ENCODE measurements at places on chromosomes 7 and 10.
A peak's percentile ranks its signal among the peaks of the same experiment; 100 is the strongest.

DNA sequence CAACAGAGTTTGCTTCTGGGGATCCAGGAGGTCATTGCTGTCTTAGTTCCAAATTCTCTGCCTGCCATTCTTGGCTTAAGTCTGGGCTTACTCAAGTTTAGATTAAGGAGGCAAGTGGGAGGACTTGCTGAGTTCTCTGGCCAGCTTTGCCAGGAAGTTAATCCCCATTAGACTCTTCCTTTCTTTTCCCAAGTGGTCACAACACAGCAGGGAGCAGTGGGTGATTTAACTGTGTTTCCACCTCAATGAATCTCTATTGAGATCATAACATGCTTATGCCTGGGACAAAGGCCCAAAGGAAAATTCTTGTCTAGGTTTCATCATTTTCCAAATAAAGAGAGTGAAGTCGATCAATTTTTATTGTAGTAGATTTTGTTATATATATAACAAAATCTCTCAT, 1159.6 kb downstream of the SORCS3 start:
- DNase-seq: no peak

- DNase-seq: no peak
Observed at GRCh38 chr7:29272057-29272456, 77.5 kb downstream of the CHN2 start.

GRCh38 chr10:79050896-79051555, 17.7 kb upstream of the ZMIZ1 start:
- no peak for DNase-seq

DNA sequence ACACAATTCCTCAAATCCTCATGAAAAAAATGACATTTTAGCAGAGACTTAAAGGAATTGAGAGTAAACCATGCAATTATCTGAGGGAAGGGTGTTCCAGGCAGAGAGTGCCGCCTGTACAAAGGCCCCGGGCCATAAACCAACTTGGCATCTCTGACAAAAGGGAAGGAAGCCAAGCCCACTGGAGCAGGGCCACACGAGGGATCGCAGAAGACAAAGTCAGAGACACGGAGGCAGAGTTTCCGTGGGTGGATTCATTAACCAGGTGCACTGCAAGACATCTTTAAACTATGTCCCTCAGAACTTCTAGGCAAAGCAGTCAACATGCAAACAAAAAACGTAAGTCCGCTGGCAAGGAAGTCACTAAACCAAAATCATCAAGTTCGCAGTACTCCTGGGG, 92.0 kb downstream of the SFMBT2 start:
- peak; percentile 37 for DNase-seq

GRCh38 chr7:47291461-47292081, 290.3 kb downstream of the TNS3 start:
- no peak for DNase-seq

DNA sequence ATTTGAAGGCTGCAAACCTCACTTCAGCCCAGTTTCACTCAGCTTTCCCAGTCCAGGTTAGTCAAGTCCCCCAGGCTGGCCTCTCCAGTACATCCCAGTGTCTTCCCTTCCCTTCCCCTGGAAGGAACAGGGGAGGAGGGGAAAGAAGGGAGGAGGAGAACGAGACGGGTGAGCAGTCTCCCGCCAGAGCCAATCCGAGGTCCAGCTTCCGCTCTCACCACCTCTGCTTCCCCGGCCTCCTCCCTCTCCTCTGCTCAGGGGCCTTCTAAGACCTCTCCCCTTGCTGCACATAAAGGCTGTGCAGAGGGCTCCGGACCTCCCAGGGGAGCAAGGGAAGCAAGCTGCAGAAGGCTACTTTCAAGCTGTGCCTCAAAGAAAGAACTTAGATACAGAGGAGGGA, 4.1 kb downstream of the ATG9B start:
- no peak for DNase-seq

DNA sequence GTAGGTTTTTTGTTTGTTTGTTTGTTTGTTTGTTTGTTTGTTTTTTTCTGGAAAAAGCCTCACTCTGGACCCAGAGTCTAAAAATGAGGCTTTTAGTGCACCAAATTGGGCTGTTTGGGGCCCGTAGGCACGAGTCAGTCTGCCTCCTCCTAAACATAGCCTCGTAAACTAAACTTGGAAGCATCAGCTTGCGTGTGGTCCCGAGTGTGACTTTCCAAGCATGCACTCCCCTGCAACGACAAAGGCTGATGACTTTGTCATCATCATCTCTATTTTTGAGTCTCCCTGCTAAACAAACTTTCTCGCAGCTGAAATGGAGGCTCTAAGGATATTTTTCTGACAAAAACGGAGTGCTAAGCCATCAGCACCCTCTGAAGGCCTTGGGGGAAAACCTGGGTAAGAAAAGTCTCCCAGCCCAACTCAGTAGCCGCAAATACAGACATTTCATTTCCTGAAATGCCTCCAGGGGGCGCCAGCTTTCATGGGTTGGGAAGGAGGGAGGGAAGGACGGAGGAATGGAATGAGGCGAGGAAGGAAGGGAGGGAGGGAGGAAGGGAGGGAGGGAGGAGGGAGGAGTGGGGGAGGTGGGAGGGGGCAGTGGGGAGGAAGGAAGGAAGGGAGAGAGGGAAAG, 245.9 kb downstream of the KCNMA1 start:
- DNase-seq: peak; percentile 79

DNA sequence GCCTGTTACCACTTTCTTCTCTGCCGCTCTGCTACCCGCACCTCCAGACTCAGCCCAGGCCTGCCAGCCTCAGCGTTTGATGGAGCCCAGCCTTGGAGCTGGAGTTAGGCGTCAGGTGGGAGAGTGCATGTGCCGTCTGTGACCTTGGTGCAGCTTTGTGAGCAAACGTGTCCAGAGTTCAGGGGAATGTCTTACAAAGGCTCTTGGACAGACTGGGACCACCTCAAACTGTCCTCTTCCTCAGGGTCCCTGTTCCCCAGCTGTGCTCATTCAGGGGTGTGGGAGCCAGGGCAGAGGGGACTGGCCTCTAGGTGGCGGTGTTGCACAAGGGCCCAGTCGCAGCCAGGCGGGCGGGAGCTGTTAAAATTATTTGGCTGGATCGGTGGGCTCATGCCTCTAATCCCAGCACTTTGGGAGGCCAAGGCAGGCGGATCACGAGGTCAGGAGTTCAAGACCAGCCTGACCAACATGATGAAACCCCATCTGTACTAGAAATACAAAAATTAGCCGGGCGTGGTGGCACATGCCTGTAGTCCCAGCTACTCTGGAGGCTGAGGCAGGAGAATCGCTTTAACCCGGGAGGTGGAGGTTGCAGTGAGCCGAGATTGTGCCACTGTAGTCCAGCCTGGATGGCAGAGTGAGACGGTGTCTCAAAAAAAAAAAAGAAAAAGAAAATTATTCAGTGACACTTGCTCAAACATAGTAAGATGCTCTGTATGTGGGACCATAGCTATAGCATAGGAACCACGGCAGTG, 89.2 kb downstream of the ADCY1 start:
- no peak for DNase-seq

GRCh38 chr10:29205787-29206186, 83.1 kb upstream of the LYZL1 start:
- DNase-seq: no peak

GRCh38 chr10:95508730-95509129, 52.4 kb downstream of the SORBS1 start:
- DNase-seq: no peak

- no peak for DNase-seq
Observed at GRCh38 chr7:23472046-23472445, 1.8 kb upstream of the IGF2BP3 start.

DNA sequence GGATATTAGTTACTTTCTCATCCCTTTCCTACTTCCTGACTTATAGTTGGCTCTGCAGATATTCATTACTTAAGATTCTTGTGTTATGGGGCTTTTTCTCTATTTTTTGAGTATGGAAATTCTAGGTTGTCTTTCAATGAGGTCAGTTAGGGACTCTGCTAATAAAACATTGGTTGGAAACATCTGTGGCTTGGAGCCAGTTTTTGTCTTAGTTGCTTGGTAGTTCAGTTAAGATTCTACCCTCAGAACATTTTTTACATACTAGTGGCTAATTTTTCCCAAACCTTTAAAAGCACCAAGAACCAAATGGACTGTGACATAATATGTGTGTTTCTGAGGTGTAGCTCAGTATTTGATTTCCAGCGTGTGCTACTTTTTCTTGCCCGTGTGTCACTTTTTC, 305.6 kb upstream of the FZD1 start:
- DNase-seq: no peak

DNA sequence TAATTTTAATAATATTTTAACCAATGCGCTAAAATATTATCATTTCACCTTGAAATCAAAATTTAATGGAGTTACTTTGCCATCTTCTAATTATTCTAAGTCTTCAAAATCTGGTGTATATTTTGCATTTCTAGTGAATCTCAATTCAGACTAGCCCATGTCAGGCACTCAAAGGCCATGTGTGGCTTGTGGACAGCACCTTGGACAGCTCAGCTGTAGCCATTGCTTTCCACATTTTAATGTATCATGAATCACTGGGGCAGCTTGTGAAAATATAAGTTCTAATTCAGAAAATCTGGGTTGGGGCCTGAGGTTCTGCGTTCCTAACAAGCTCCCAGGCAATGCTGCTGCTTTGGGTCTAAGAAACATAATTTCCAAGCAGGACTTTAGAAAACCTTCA, 57.2 kb downstream of the MGAM2 start:
- DNase-seq: no peak

DNA sequence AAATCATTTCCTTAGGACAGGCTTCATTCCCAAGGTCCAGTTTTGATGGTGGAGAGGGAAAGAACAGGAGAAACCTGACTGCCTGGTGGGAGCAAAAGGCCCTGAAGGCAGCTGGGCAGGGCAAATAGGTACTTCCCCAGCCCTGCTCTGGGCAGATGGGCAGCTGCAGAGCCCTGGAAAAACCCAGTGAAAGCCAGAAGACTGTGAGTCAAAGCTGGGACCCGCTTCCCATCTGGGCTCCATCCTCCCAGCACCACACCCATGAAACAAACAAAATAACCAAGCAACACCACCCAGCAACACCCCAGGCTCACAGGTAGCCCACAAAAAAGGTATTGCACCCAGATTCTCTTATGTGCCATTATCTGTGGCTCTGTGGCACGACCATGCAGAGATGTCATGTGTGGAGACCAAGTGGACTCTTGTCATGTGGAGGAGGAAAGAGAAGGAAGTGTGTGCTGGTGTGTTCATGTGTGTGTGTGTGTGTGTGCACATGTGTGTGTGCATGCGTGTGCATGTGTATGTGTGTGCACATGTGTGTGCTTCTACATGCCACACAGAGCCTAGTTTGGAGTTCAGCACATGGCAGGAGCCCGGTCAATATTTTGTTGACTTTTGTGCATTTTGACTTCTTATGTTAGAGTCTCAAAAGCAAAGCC, 9.8 kb downstream of the CLRN3 start:
- no peak for DNase-seq

GRCh38 chr10:91511549-91512330, 101.6 kb downstream of the HECTD2 start:
- DNase-seq: no peak

GRCh38 chr7:120567204-120567603, 290.7 kb downstream of the TSPAN12 start:
- no peak for DNase-seq

GRCh38 chr10:100688201-100688600, 57.2 kb upstream of the PAX2 start:
- no peak for DNase-seq

- DNase-seq: no peak
Observed at GRCh38 chr10:132107949-132108877, 42.5 kb downstream of the JAKMIP3 start.

DNA sequence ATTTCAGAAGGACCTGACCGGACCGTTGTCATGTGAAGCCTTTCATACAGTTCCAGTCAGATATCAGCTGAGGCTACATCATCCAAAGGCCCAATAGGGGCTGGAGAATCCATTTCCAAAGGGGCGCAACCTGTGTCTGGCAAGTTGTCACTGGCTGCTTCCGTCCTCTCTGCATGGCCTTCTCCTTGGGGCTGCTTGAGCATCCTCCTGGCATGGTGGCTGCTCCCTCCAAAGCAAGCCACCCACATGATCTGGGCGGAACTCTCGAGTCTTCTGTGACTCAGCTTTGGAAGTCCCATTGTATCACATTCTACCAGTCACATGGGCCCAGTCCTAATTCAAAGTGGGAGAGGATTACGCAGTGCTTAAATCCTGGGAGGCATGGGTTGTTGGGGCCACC, 207.0 kb upstream of the SHH start:
- DNase-seq: no peak

DNA sequence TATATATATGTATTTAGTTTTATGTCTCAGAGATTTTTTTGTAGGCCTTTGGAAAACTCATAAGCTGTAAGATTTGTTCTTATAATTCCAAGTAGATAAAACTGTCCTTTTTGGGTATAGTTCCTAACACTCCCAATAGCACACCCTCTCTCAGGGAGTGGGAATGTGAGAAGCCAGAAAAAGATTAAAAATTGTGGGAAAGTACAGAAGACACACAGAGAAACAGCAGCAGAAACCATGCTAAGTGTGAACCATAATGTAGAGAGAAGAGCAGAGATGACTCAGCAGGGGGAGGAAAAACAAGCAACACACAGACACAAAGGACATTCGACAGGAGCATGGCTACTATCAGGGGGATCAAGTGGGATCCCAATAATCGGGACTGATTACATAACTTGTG, 401.6 kb downstream of the MAGI2 start:
- no peak for DNase-seq

DNA sequence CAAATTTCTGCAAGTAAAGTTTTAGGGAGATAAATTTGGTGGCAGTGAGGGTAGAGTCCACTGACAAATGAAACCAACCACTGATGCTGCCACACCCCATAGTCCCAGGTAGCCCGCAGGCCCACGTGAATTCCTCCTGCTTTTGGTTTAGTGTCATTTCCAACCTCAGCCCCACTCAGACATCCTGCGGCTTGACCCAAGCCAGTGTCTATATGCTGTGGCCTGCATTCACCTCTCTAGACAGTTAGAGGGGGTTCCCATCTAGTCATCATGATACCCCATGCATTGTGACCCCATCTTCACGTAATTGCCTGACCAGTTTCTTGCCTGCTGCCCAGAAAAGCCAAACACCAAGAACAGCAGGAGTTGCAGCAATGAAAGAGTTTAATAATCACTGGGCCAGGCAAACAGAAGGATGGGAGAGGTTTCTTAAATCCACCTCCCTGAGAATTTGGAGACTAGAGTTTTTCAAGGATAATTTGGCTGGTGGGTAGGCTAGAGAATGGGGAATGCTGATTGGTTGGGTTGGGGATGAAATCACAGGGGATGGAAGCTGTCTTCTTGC, 332.0 kb upstream of the GALNT17 start:
- DNase-seq: no peak

GRCh38 chr7:23477962-23478866, 7.9 kb upstream of the IGF2BP3 start:
- no peak for DNase-seq

GRCh38 chr10:3424111-3424851, 251.7 kb upstream of the PITRM1 start:
- no peak for DNase-seq

- no peak for DNase-seq
Observed at GRCh38 chr7:33091111-33091531, 18.1 kb downstream of the RP9 start.

GRCh38 chr7:87216701-87217508, 2.6 kb downstream of the TMEM243 start:
- DNase-seq: peak; percentile 16

DNA sequence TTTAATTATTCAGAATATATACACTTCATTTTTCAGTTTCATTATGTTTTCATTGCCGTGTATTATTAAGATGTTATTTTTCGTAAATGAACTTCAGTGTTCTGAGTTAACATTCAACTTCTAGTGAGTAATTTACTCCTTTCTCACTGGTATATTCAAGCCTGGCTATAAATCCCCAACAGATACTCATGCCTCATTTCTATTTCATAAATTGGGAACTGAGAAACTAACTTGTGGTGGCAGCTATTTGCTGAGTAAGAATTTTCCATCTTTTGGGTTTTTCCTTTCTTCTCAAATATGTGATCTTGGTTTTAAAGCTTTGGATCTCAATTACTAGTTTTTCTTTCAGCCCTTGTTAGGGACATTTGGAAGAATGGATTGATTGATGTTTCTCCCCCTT, 281.1 kb downstream of the CDK14 start:
- no peak for DNase-seq

All from thyroid gland (tissue), 4 donors.